ENCODE measurements at places on chromosomes 3 and 15.

- DNase-seq, result no peak
Measured at GRCh38 chr15:52171807-52172206, 19.4 kb downstream of the GNB5 start.

DNA sequence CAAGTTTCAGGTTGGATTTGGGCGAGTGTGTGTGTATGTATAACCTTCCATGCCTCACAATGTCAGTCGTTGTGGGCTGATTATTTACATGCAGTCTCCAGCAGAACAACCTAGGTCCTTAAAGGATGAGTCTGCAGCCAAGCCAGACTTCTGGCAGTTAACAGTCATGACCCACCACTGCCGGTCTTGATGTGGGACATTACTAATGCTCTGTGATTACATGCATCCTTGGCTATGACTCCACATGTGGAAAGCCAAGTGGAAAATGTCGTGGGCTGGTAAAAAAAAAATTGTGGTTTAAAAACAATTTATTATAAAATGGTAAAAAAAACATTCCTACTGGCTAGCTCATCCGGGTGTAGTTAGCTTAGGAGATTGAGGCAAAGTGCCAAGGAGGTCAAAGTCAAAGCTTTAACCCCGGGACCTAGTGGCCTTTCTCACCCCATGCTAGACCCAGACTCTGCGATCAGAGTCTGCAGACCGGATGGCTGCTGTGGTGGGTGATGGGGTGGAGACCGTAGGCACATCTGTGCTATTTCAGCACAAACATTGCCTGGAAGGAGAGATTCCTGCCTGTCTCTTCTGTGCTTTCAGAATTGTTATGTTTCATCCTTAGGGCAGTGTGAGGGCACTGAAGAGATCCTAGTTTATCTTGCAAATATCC lies 6.8 kb downstream of the RARRES1 start:
- no peak for DNase-seq

DNA sequence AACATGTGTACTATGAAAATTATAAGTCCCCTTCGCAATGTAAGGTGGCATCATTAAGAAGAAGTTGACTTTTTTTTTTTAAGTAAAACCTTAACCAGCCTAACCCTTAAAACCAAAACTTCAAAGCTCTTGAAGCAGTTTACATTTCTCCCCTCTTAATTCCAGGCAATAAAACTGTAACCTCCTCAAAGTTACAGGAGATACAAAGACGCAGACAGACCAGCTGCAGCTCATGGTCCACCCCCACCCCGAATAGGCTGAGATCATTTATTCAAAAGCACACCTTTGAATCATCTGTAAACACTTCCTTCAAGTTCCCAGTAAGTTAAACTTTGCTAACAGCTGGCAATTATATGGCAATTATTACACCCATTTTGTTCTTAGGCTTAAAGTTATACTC lies 414.5 kb downstream of the ERC2 start:
- DNase-seq, result no peak

DNA sequence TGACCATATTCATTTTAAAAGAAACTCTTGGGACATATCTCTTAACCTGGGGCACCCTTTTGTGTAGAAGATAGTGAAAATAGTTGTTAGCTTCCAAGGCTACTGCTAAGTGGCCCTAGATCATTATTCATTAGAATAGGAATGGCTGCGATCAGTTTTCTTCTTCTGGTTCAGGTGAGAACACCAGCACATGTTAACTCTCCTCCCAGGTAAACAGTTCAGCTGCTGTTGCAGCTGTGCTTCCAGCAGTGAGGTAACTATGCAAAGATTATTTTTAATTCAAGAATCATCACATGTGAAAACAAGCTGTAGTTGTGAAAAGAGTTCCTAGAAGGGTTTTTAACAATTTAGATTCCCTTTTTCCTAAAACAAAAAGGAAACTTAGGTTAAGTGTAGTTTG lies 43.3 kb downstream of the ZPLD1 start:
- DNase-seq, result no peak

DNA sequence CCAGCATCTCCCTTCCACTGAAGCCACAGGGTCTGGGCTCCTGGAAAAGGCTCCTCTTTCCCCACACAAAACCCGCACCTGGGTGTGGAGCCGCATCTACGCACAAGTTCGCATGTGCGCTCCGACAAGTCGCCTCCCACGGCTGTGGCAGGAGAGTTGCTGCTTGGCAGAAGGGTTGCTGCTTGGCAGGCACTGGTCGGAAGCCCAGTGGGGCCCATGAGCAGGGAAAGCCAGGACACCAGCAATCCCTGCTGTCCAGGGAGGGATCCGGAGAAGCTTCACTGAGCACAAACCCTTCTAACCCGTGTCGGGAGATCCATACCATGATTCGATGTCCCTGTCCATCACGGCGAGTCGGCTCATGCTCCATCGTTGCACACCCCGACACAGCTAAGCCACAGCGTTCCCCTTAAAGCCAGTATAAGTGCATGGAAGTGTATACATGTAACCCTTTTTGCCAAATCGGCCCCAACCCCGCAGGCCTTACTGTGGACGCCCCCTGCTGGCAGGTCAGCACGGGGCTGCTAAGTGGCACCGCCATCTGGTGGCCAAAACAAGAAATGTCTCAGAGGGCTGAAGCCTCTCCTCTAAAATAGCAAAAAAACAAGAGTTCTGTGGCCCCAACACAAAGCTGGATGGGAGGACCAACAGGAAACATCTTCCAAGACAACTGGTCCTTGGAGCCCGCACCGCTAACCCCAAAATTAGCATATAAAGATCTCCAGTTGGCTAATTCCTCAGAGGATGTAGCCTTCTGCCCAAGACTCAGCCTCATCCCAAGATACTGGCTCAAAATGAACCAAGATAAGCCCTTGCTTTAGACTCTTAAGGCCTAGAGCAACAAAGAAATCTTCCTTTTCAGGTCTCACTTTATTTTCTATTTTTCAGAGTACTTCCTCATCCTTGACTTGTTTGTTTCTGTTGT lies 8.3 kb downstream of the ANKRD63 start:
- DNase-seq, result peak; percentile 68

GRCh38 chr15:90585863-90586262 lies 56.1 kb downstream of the CRTC3 start:
- DNase-seq, result no peak

- DNase-seq, result peak; percentile 44
Measured at GRCh38 chr15:64911311-64912186, at the start of gene ANKDD1A. Gene ANKDD1A, plus strand, starts transcription at chr15:64911902. Its CDS starts 29 bp downstream, at chr15:64911931.

DNA sequence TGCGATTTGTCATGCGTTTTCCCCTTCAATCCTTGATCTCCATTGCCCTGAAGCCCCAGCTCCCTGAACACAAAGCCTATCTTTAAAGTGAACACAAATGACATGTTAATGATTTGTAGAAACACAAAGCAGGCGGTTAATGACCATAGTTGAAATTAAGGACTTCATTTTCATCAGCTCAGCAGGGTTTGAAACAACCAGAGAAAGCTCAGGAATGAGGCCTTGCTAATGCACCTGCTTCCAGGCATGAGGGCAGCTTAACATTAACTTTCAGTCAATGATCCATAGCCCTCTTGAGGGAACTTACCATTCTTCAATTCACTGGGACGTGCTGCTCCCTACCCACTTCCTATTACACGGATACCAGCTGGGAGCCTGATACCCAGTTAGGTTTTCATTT lies 427.2 kb upstream of the CBLB start:
- DNase-seq, result no peak

DNA sequence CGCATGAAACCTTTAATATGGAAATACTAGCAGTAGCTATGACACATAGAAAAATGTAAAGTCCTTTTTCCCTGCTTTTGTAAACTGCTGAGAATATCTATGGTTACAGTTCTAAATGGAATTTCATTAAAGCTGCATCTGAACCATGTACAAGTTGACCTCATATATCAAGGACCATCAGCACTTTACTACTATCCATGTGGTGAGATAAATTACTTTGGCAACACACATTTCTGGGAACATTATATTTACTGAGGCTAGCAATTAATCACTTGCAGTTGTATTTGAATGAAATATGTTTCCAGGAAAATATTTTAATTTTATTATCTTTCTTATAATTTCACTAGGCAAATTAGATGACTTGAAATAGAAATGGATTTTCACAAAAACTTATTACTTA lies 545.5 kb downstream of the NAALADL2 start:
- DNase-seq, result no peak

GRCh38 chr3:10228248-10228950 lies 19.9 kb upstream of the TATDN2 start:
- no peak for DNase-seq

DNA sequence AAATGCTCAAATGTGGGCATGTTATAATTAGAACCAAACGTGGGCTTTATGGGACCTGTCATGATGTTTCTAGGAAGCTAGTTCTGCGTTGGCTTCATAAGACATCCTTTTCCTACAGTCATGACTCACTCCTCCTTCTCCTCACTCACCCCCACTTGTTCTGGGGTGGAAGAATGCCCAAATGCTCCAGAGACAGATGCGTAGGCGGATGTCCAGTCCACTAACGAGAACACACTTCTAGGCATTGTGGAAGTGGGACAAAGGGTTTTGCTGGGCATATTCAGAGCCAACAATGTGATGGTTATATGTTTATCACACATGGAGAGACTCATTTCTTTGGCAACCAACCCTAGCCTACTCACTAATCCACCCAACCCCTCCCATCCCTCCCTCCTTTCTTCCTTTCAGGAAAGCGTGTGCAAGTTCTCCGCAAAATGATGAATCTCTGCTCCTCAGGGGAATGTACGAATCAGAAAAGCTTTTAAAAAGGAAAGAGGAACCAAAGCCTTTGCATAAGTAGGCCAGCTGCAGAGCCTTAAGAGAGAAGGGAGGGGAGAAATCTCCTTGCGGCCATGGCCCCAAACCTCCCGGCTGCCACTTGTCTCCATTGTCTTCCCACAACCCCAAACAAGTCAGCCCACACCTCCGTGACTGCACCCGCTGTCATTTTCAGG lies 123.0 kb upstream of the SPRED1 start:
- peak; percentile 29 for DNase-seq

DNA sequence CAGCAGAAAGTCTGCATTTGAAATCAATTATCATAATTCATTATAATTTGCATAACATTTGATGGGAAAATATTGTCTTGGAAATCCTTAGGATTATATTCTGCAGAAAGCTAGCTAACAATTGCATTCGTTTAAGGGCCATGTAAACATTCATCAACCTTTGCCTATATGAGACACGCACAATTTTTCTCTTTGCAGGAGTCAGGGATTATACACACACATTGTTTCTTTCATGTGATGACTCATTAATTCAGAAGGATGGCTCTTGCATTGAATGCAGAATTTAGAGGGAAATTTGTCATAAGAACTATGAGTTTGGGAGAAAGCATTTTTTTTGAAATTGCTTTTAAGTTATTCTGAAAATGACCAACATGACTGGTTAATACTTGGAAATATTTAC lies 844.7 kb downstream of the DIPK2A start:
- no peak for DNase-seq

- no peak for DNase-seq
Measured at GRCh38 chr3:172524611-172525010, 1.4 kb upstream of the TNFSF10 start.

DNA sequence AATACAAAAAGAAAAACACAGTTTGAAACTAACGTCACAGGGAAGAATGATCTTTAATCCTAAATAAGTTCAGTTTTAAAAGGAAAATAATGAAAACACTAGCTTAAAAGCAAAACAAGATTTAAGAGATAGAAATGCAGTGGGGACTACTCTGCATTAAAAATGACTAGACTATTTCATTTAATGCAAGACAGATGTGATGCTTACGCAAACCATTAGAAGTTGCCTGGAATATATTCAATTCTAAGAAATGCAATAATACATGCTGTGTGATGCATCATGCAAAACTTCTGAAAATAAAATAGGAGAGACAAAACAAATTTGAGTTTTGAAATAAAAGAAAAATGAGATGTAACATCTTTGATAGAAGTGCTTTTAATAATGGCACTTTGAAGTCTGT lies 97.6 kb upstream of the STRIT1 start:
- no peak for DNase-seq

- DNase-seq, result no peak
Measured at GRCh38 chr3:126002189-126002588, 33.2 kb downstream of the ROPN1B start.

DNA sequence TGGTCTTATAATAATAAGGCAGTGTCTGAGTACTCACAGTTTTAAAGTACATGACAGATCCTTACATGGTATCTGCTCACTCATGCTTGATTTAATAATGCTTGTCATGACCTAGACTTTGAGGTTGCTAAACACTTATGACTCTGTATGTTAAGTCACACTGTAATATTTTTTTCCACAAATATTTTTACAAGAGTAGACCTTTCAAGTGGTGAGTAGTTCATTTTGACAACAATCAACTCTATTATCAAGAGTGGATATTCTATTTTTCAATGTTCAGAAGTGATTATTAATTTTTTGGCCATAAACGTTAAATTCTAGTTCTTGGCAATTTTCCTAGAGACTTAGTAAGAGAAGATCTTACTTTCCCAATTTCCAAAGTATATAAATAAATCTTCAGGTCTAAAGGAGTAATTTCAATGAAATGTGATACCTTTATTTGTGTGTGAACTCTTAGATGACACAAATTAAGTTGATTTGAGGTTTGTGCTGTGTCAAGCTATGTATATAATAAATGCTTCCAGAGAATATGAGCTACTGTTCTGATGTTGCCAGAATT lies 104.5 kb downstream of the NLGN1 start:
- no peak for DNase-seq

GRCh38 chr3:177487635-177488186 lies 290.4 kb upstream of the TBL1XR1 start:
- DNase-seq, result no peak

- no peak for DNase-seq
Measured at GRCh38 chr3:159751752-159752151, 236.9 kb upstream of the IL12A start.

GRCh38 chr3:124722589-124722988 lies 7.7 kb upstream of the UMPS start:
- no peak for DNase-seq

- no peak for DNase-seq
Measured at GRCh38 chr3:83953417-83954089, 1005.2 kb upstream of the CADM2 start.

- DNase-seq, result no peak
Measured at GRCh38 chr3:18900994-18901393, 247.3 kb upstream of the KCNH8 start.

DNA sequence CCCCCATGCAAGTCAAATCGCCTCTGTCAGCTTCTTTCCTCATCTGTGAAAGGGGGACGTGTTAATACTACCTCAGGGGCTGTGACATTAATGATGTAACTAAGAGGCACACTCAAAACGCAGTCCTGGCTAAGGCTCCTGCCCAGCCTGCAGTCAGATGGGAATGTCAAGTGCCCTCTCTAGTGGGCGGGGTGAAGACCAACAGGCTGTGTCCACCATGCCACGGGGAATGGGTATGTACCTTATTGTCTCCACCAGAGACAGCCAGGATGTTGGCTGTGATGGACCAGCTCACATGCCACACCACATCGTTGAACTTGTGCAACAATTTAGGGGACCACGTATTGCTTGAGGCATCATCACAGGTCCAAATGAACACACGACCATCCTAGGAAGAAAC lies 11.0 kb upstream of the GHRL start:
- no peak for DNase-seq

DNA sequence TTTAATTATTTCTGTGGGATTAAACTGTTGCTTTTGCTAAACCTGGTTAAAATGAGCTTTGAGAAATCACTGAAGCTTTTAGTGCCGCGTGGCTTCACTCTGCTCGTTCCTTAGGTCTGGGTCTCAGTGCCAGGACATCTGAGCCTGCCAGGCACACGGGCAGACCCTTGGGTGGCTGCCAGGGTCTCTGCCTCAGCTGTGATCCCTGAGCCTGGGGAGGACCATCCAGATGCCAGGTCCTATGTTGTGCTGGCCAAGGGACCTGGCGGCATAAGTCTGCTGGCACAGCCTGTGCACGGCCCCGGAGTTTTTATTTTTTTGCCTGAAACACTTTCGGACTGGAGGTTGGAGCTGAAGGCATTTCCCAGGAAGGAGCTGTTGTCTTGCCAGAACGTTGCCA lies 328.1 kb downstream of the LRTM1 start:
- no peak for DNase-seq

Data from stimulated activated CD8-positive, alpha-beta memory T cell treated with anti-CD3 and anti-CD28 coated beads, Interleukin-15, amount 100 ng/mL, for 48 hours (primary cell).